ENCODE measurements at places on chromosomes 12 and 14.

- no peak for DNase-seq
Measured at GRCh38 chr14:42869681-42870080, 1263.0 kb downstream of the LRFN5 start.

GRCh38 chr14:58078471-58078870, 73.5 kb downstream of the ARMH4 start:
- DNase-seq: no peak

- DNase-seq: no peak
Measured at GRCh38 chr12:102407776-102408486, 72.4 kb downstream of the IGF1 start.

GRCh38 chr14:87497301-87497700, 495.7 kb downstream of the GALC start:
- no peak for DNase-seq

GRCh38 chr14:24725311-24725710, 91.3 kb upstream of the GZMB start:
- no peak for DNase-seq

DNA sequence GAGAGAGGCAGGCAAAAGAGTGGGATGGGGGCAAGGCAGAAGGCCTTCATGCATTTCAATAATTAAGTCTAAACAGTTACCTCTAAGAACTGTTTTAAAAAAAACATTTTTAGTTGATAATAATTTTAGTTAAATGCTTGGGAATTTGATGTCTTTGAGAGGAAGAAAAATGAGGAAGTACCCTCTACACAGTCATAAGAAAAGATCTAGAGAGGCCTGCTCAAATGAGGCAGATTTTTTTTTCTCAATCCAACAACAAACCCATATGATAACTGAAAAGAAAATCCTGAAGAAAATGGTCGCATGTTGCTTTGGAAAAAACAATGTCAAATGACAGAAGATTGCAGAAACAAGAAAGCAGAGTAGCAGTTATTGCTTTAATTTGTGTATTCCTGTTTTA, 25.6 kb downstream of the SINHCAF start:
- peak; percentile 29 for DNase-seq

DNA sequence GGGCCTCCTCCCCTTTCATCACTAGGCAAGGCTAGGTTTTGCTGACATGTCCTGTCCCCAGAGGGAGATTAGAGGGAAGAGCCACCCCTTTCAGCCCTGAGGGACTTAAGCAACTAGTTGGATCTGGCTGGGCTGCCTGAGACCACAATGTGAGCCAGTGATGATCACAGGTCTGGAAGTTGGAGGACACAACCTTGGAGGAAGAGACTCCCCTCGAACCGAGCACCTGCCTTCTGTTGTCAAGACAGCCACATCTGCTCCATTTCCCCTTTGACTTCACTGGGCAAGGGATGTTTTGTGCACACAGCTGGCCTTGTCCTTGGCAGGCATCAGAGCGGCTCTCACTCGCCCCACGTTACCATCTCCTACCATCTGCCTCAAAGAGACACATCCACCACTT, 31.4 kb downstream of the MVK start:
- DNase-seq: no peak

DNA sequence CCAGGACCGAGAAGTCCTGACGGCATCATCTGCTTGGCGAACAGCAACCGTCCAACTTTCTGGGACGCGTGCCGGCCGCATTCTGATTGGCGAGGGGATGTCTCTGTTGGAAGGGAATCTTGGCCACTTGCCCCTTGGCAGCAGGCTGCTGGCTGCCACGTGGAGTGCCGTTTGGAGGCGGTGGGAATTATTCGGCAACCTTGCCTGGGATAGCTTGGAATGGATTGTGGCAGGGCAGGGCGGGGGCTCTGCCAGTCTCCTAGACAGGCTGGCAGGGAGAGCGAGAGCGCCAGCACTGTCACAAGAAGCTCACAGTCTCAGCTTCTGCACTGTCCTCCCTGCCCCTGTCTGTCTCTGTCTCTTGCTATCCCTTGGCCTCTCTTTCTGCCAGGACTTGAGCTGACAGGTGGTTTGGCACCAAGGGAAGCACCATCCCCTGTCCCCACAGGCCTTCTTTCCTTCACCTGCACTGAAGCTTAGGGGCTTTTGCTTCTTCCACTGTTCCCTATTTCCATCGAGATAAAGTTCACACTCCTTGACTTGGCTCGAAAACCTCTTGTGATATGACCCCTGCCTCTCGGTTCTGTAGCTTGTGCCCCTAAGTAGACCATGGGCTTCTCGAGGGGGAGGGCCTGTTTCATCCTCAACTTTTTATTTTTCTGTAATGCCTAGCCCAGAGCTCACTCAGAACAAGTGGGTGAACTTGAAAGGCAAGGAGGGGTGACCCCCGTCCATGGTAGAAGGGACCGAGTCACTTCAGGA, 201.9 kb downstream of the PHETA1 start:
- DNase-seq: no peak

GRCh38 chr14:103881268-103882201, 34.2 kb upstream of the PPP1R13B start:
- DNase-seq: no peak

- peak; percentile 54 for DNase-seq
Measured at GRCh38 chr14:20413744-20414082, 412 bp upstream of the TEP1 start.

DNA sequence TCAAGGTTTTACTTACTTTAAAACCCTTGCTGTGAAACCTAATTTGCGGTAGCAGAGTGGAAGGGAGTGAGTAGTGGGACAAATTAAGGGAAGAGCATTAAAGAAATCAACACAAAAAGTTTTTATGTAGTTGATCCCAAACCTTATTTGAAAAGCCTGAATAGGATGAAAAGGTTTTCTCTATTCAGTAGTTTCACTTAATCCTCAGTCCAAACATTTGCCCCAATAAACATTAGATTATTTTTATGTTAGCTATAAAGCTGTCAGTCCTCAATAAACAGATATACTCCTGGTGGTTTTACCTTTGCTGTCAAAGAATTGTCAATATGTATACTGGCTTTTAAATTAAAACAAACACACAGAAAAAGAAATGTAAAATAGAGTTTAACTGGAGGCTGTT, 136.0 kb downstream of the PAX9 start:
- DNase-seq: no peak

DNA sequence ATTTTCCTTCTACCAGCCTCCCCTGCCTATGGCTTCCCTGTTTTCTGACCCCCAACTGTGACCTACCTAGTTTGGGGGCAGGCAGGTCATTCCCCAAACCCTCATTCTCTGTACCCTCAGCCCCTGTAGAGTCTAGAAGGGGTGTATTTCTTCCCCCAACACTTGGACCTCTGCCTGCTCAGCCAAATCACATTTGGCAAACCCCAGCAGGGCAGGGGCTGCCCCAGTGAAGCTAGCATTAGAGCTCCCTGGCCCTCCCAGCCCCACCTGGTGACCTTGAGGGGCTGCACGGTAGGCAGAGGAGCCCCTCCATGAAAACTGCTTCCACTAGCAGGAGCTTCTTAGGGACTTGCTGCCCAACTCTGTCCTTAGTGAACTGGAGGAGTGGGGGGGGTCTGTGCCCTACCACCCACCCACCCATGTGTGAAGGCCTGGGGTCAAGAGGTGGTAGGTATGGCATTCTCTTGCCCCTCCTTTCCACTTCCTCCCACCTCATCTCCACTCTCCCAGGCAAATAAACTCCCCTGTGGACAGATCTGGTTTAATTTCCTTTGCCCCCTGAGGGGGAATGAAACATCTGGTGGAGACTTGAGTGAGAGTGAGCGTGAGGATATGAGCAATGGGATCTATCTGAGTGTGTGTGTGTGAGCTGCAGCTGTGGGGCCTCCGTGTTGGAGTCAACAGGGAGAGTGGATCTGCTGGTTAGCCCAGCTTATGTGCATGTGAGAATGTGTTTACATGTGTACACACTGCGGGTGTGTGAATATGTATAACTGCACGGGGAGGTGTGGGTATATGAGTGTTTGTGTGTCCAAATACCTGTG, 1.6 kb downstream of the NXPH4 start:
- no peak for DNase-seq

DNA sequence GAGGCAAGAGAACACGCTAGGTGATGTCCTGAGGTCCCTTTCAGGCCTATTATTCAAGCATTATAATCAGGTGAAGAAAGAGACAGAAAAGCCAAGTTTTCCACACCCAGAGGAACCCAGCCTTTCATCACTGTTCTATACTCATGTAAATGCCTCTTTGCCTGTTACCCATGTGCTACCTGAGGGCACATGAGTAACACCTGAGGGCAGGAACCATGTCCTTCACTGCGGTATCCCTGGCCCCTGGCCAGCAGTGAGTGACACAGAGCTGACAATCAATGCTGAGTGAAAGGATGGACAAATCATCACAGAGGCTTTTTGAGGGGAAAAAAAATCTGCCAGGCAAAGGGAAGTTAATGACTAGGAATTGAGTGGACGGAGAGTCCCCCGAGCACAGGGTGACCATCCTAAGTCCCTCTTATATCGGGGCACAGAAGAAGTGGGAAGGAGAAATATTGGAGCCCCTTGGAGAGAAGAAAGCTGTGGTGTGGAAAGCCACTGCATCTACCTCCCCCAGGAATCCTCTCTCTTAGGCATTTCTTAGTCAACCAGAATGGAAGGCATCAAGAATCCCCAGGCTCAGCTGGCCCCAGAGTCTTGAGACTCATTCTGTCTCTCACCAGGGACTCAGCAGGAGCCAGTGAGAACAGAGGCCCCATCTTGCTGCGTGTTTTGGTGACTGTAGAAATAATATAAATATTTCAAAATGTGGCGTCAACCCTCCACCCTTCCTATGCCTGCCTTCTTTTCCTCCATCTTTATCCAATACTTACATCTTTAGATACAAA, 212.9 kb downstream of the DPF3 start:
- no peak for DNase-seq

DNA sequence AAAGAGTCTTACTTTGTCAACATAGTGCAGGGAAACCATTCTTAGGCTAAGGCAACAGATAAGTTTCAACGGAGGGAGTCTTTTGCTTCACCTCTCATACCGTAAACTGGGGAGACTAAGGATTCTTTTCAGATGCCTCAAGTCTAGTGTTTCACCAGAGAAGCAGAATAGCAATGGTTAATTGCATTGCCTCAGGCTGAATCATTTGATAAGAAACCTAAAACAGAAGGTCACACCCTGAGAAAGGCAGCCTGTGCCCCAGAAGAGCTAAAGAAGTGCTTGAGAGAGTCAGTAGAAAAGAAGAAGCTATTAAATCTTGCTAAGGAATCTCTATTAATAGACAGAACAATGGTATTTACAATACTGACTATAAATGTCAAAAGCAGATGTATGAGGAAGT, 21.8 kb upstream of the ATXN7L3B start:
- no peak for DNase-seq

GRCh38 chr12:104939089-104939488, 19.0 kb downstream of the SLC41A2 start:
- no peak for DNase-seq

GRCh38 chr12:114404926-114405518, 922 bp downstream of the TBX5 start:
- DNase-seq: no peak

GRCh38 chr12:5889381-5890047, 55.5 kb downstream of the ANO2 start:
- DNase-seq: no peak

GRCh38 chr12:10170216-10170615, 1.7 kb downstream of the OLR1 start:
- DNase-seq: no peak

DNA sequence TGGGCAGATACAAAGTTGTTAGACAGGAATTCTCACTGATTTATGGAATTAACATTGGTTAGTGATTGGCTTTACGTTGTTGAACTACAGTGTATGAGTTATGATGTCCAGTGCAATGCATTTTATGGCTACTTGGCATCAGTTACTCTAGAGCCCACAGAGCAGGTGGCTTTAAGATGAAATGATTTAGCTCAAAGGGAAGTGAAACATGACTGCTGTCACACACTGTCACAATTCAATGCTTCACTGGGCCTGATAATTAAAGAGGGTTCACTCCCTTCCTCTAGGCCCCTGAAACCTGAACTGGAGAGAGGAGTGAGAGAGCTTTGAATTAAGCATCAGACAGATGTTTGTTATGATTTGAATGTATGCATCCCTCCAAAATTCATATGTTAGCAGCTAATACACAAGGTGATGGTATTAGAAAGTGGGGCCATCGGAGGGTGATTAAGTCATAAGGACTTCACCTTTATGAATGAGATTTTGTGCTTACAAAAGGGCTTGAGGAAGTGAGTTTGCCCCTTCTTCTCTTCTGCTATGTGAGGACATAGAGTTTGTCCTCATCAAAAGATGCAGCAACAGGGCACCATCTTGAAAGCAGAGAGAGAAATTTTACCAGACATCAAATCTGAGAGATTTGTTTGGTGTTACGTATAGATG, 175.8 kb upstream of the GRIN2B start:
- peak; percentile 90 for DNase-seq

DNA sequence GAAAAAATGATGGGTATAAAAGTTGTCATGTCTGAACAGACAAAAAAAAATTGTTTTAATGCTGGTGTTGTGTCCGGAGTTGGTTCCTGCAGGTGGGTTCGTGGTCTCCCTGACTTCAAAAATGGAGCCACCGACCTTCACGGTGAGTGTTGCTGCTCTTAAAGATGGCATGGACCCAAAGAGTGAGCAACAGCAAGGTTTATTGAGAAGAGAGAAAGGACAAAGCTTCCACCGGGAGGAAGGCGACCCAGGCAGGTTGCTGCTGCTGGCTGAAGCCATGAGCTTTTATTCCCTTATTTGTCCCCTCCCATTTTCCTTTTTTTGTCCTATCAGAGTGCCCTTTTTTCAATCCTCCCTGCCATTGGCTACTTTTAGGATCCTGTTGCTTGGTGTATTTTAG, at the start of gene TAS2R31:
Gene TAS2R31 (minus strand): TSS at position 101 of the 400 bp plus-strand sequence. CDS start 72 bp downstream, at position 29.
- no peak for DNase-seq

Data from B cell (primary cell).